Fibroblast of upper back skin (primary cell): ENCODE measurements at places on chromosomes 13 and 19.

- DNase-seq = no peak
Observed at GRCh38 chr13:80173224-80173623, 167.7 kb downstream of the SPRY2 start.

DNA sequence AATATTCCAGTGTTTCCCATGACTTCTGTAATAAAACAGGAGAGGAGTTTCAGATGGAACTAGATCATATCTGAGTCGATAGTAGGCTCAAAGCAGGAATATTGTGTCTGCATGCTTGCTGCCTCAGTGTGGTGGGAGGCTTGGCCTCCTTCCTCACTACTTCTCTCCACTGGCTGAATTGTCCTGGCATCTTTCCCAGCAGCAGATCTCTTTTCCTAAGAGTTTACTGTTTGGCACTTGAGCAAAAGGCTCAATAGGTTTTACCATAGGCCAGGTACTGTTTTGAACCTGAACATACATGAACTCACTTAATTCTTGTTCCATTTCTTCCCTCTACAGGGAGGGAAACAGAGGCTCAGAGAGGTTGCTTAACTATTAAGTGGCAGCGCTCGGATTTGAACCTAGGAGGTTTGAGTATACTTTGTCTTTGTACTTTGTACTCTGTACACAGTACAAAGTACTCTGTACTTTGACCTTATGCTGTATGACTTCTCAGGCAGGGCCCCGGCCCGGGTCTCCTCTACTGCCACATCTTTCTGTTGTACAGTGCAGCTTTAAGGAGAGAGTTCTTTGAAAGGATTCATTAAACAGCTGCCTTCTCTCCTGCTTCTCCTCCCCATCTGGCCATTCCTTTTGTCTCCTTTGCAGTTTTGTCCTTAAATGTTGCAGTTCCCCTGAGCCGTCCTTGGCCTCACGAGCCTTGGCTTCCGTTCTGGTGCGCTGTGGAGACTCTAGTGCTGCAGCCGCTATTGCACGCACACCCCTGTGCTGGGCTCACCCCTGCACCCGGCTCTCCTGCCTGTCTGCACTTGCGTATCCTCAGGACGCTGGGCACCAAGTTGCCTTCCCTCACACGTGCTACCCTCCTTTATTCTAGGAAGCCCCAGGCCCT lies 8.1 kb downstream of the B3GLCT start:
- DNase-seq = peak; percentile 78

DNA sequence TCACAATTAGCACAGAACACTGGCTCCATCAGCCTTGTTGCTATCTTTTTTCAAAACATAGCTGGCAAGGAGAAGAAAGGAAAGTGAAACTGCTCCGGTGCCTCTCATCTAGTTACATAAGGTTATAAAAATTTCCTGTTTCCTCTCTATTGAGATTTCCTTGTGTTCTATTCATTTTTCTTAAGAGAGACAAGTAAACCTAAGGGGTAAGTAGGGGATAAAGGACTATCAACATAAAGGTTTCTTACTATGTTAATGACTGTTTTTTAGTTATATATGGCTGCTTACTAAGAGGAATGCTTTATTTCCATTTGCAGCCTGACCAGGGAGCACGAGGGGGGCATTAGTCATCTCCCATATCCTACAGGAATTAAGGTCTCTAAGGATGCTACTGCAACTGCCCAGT lies 73.2 kb upstream of the MLNR start:
- peak; percentile 26 for DNase-seq

DNA sequence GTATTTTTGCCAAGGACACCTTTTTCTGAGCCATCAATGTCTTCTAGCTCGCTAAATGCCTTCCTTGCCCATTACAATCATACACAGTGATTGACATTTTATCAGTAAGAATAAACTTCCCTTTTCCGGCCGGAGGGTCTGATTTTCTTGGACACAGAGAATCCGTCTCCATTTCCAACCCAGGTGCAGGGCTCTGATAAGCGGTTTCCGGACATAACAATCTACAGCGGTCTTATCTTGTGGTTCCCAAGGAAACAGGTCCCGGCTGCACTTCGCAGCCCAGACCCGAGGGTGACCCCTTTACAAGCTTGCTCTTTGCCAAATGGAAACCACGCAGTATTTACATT lies 5.1 kb upstream of the ZNF77 start:
- no peak for DNase-seq

- DNase-seq = peak; percentile 97
Observed at GRCh38 chr19:33472691-33473652, 48.6 kb downstream of the PEPD start.

GRCh38 chr19:39325778-39326665 lies 5.4 kb upstream of the LRFN1 start:
- peak; percentile 12 for DNase-seq

GRCh38 chr19:33374236-33374714 lies 766 bp downstream of the CEBPG start:
- DNase-seq = peak; percentile 27

DNA sequence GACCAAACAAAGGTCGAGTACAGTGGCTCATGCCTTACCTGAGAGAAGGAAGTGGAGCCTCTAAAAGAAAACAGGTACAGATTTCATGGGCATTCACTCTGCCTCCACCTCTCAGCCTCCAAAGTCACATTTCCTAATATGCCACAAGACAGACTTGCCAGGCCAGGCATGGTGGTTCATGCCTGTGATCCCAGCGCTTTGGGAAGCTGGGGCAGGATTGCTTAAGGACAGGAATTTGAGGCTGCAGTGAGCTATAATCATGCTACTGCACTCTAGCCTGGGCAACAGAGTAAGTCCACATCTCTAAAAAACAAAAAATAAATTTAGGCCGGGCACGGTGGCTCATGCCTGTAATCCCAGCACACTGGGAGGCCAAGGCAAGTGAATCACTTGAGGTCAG lies 10.9 kb upstream of the DNMT1 start:
- DNase-seq = no peak

- DNase-seq = no peak
Observed at GRCh38 chr13:76036176-76036575, 400.0 kb downstream of the LMO7 start.

DNA sequence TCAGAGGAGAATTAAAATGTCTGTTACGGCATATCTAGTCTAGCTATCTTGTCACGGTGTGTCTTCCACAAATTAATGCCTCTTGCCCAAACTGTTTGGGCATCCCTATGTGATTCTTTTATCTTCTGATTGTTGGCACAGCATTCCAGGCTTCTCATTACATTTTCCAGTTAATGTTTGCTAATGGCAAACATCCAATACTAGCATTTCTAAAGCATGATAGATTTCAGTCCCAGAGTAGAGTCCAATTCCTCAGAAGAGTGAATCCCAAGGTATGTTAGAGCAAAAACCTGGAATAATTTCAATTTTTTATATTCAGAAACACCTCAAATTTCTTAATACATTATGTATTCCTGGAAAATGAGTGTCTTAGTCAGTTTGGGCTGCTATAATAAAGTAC lies 684.5 kb upstream of the SLITRK1 start:
- no peak for DNase-seq

DNA sequence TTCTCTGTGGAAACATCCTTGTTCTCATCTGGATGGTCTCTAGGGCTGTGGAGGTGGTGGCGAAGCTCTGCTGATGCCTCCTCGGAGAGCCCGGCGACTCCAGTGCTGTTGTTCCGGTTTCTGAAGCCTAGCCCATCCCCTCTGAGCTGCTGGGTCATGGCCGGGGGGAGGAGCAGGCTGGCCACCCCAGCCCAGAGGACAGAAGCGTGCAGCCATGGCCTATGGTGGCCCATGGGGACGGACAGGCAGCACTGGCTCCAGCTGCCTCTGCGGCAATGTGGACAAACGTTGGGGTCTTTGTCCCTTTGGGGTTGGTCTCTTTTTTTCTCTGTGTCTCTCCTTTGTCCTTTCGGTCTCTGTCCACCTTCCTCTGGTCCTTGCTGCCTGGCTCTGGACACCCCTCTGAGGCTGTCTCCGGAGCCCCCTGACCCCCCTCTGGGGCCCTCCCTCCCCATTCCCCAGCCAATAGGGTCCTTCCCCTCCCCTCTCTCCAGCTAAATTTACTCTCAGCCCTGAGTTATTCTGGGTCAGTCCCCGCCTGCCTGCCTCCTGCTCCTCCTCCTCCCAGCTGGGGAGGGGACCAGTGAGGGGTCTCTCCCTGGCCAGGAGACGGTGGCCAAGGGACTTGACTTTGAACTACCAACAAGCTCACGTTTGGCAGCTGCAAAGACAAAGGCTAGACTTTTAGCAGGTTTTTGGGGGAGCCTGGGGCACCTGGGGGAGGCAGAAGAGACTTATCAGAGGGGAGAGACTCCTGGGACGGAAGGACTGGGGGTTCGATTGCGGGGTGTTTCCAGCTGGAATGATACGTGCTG lies at the start of gene HRC:
Gene HRC (minus strand): TSS at position 392 of the 815 bp plus-strand sequence. CDS start 159 bp downstream, at position 233.
- DNase-seq = no peak

DNA sequence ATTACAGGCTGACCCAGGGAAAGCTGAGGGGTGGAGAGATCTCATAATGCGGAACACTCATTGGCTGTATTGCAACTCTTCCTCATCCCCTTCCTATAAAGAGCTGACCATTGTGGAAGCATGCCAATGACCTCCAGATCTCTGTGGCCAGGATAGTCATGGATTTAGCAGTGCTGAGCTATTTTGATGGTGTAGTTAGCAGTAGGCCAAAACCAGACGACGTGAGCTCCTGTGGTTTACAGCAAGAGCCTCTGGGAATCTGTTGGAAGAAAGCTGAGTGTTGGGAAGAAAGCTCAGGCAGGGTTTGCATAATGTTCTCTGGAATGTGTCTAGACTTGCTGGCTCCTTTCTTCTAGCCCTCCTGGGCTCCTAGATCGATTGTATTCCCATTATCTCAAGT lies 187.5 kb upstream of the GPC6 start:
- peak; percentile 92 for DNase-seq

- DNase-seq = no peak
Observed at GRCh38 chr19:47761566-47761965, 16.2 kb downstream of the NOP53 start.

DNA sequence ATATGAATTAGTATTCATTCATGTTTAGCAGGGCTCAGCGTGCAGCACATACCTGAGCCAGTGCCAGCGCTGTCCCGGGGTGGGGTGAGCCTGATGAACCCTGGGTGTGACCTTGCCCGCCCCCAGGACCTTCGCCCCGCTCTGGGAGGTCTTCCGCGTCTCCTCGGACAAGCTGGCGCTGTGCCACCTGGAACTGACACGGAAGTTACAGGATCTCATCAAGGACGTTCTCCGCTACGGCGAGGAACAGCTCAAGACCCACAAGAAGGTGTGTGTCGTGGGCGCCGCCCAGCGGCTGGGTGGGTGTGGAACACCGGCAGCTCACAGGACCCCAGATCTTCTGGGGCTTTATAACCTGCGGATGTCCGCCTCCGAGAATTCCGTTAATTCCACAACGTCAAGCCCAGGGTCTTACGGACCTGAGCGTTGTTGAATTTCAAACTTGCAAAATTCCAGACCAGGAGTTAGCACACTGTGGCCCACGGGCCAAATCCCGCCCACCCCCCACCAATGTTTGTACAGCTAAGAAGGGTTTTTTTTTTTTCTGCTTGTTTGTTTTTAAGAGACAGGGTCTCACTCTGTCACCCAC lies 15.4 kb downstream of the FCHO1 start:
- peak; percentile 74 for DNase-seq

- DNase-seq = no peak
Observed at GRCh38 chr19:3115916-3116602, 19.8 kb upstream of the GNA15 start.

DNA sequence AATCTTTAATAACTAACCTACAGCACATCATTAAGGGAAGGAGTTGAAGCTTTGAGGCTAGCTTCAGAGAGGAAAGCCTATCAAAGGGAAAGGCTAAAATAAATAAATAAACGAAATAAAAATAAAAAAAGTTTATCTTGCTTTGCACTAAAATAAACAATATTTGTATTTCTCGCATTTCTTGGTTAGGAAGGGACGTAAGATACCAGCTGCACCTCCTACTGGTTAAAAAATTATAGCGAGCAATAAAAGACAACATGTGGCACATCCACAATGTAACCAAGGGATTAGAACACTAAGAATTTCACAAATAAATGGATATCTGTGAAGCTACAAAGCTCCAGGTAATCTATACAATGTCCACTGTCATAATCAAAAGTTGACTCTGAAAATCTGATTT lies 194.5 kb downstream of the DACH1 start:
- DNase-seq = no peak

DNA sequence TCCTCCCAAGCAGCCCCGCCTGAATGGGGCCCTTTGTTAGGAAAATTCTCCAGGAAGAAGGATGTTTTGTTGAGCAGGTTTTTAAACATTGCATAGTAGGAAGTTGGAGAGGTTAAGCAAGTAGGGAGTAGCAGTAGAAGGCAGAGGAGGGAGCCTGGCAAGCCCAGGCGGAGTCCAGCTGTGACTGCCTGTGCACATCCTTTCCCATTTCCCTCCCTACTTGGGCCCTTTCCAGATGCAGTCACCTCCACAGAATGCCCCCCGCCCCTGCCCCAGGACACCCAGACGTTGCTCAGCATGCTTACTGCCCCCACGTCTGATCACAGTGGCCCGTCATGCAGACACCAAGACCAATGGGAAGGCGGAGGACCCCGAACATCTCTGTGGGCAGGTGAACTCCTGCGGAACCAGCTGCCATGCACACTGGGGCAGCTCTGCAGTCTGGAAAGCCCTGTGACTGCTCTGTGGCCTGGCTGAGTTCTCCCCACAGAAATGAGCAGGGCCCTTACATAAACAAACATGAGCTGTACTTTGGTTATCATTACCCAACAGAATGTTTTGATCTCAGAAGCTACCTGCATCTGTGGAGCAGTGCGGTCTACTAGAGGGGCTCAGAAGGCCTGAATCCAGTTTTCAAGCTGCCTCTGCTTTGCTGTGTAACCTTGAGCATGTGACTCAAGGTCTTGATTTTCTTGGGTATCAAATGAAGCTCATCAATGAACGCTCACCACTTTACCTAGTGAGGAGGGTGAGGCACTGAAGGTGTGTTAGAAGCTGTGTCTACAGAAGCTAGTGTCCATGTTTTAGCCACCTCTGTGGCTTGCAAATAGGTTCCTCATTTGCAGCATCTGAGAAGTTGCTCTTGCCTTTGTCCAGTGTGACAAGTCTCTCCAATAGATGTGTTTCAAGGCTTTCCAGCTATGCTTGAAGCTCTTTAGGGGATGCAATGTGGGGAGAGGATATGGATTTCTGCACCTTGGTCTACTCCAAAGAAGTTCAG lies 84.2 kb downstream of the TNFRSF19 start:
- DNase-seq = no peak

GRCh38 chr13:78689011-78689410 lies 30.1 kb upstream of the OBI1 start:
- DNase-seq = no peak

DNA sequence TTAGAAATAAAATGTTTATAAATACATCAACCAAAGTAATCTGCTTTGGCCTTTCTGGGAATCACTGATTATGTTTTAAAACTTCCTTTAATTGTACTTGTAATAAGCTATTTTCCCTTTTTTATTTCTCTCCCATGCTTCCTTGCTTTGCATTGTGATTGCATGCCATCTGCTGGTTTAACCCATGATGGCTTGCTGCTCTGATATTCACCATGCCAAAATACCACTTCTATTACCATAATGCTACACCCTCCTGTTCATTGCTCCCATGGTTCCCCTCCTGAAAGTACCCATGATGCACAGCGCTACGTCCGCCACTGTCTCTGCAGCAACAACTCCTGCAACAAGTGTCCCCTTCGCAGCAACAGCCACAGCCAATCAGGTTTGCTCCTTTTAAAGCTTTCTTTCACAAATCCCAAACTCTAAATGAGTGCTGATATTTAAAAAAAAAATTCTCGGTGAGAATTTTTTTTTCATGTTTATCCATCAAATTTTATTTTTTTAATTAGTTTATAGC lies 67.7 kb upstream of the RAP2A start:
- DNase-seq = no peak

- no peak for DNase-seq
Observed at GRCh38 chr19:46678110-46678732, 17.2 kb upstream of the DACT3 start.

- peak; percentile 95 for DNase-seq
Observed at GRCh38 chr13:33125821-33126570, 109.8 kb downstream of the KL start.
